ENCODE measurements at places on chromosomes 1 and 21.

DNA sequence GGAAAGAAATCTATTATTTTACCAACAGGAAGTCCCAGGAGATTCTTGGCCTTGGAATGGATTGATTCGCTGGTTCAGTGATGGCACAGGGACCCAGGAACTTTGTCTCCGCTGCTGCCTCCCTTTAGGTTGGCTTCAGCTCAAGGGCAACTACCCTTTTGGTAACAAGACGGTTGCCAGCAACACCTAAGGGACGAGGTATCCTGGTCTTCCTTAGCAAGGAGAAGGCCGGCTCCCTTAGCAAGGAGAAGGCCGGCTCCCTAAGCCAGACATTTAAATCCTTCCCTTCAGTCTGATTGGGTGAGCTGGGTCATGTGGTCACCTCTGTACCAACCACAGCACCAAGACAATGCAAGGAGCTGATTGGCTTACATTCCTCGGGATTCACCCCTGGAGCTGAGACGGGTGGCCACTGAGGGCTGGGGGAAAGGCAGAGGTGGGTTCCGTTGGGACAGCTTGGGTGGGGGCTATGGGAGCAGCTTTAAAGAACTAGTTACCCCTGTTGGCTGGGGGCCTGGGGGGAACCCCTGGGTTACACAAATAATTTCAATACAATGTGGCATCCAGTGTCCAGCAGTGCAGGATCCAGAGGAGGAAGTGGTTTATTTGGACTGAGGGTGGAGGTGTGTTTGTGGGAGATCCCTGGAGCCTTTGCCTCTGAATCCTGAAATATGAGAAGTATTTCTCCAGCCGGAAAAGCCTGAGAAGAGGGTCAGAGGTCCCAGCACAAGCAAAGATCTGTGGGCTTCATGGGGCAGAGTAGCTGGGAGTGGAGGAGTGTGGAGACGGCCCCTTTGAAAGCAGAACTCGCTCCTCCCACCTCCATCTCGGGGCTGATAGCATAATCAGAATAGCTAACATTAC, 20.7 kb upstream of the CLIC4 start:
- DNase-seq: peak; percentile 53

DNA sequence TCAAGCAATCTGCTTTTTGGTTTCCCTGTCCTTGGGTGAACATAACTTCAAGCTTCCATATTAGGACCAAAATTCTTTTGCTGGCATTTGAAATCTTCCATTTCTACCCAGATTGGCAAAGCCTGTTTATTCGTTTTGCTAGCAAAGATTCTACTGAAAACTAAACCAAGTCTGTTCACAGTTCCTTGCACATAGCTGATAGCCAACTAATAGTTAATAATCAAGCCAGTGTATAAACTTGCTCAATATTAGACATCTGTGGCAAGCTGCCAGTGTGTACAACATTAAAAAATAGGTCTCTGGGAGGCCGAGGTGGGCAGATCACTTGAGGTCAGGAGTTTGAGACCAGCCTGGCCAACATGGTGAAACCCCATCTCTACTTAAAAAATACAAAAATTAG, 6.3 kb downstream of the APP start:
- no peak for DNase-seq

- no peak for DNase-seq
These were observed 53.6 kb downstream of the RPS6KC1 start for GRCh38 chr1:213104604-213105003.

GRCh38 chr21:46154955-46155513, 345 bp downstream of the FTCD start:
- DNase-seq: peak; percentile 2

- DNase-seq: no peak
These were observed 43.2 kb downstream of the ATP1B1 start for GRCh38 chr1:169149555-169150286.

DNA sequence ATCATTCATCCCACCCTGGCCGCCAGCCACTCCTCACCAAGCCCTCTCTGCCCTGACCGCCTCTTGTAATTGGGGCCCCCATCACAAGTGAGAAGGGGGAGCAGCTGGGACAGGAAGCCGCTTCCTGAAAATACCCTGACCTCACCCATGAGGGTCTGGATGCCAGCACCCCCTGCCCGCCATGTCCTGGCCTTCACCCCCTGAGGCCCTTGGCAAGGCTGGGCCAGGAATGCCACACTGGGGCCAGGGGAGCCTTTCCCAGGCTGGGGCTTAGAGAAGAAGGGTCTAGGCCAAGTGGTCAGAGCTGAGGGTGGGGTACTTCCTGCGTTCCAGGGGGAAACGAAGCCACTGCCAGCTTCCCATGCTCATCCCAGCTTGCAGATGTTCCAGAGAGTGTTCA, 60.5 kb downstream of the TAS1R2 start:
- no peak for DNase-seq

GRCh38 chr1:175171036-175171913, 21.3 kb downstream of the KIAA0040 start:
- no peak for DNase-seq

DNA sequence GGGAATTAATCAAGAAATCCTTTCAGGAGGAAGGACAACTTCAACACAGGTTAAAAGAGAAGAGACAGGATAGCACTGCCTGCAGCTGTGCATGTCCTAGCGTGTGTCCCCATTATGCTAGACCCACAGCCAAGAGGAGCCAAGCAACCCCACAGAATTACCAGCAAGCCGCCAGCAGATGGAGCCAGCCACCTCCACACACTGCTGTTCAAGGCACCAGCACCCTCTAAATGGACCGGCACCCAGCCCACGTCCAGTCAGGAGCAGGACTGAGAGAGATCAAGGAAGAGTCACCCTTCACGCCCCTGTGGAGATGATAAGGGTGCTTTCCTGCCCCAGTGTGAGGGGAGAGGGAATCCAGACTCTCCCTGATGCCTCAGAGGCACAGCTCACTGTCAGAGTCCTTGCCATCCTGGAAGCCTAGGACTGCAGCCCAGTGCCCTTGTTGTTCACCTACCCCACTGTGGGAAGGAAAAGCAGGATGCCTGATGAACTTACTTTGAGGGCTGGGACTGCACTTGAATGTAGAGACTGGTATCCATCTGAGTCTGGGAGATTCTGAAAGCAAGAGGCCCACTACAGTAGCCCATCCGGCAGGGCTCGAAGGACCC, 37.1 kb upstream of the CTTNBP2NL start:
- DNase-seq: no peak

- DNase-seq: no peak
These were observed 2.2 kb downstream of the FBXO28 start for GRCh38 chr1:224116131-224116530.

- no peak for DNase-seq
These were observed 264.8 kb upstream of the DUSP10 start for GRCh38 chr1:222006715-222007114.

DNA sequence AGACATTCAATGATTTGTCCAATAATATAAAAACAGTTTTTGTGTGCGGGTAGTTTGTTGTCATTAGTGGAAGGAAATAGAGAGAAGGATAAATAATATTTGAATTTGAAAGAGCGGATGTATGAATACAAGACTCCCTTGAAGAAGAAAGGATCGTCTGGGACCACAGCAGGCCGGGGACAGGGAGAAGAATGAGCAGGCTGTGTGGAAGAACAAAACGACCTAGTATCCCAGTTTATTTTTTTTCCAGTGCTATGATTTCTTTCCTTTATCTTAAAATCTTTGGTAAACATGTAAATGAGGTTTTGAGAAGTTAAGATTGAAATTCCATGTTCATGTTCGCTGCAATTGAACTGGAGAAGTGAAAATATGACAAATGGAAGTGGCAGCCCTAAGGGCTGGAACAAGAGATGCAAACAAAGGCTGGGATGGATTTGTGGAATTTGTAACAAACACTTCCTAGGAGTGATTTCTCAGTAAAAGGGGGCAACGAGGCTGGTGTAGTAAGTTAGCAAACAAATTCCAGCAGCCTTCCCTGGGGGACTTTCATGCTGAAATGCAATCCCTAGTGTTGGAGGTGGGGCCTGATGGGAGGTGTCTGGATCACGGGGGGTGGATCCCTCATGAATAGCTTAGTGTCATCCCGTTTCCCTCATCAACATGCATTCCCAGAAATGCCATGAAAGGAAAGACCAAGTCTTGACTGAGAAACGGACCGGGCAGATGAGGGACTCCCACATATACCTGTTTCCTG, 10.2 kb upstream of the IFI16 start:
- DNase-seq: no peak

DNA sequence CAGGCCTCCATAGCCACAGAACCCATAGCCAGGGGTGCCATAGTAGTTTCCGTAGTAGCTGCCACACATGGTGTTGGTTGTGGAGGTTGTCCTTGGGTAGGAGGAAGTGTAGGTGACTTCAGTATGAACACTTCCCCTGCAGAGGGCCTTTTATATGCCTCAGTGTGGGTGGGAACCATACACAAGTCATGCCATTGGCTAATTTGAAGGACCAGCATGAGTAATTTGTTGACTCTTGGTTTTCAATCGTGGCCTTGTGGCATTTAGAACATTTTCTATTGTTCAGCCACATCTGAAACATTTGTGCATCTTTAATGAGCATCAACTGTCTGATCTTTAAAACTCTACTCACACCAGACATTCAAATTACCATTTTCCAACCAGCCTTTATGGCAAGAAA, at the start of gene KRTAP6-1:
Gene KRTAP6-1 (minus strand): TSS at position 95 of the 400 bp plus-strand sequence. CDS start 26 bp downstream, at position 69.
- no peak for DNase-seq

DNA sequence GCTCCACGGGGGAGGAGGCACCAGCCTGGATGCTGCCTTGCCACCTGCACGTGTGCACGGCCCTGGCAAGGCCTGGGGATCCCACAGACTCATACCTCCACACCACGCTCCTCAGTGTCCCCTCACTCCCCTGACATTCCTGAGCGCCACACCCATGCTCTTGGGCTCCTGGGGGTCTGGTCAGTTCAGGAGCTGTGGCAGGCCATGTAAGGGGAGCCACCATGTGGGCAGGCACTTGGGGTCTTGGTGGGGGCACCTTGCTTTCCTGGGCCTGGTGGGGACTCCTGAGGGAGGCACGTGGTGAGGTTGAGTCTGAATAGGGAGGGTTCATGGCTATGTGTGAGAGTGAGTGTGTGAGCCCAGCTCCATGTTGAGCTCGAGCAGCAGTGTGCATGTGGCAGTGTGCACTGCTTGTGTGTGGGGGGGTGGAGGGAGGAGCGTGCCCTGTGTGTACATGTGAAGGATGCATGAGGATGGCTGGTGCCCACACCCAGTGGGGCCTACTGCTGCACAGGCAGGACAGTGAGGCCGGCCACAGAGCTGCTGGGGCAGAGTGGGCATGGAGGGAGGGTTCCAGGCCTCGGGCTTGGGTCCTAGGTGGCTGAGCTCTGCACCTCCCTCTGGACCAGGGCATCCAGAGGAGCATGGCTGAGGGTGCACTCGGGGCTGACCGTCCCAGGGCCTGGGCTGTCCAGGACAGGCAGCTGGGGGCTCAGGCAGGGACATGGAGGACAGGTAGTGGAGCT, 1.6 kb downstream of the GJC2 start:
- DNase-seq: no peak

GRCh38 chr1:24862775-24863483, 67.1 kb downstream of the RUNX3 start:
- no peak for DNase-seq

DNA sequence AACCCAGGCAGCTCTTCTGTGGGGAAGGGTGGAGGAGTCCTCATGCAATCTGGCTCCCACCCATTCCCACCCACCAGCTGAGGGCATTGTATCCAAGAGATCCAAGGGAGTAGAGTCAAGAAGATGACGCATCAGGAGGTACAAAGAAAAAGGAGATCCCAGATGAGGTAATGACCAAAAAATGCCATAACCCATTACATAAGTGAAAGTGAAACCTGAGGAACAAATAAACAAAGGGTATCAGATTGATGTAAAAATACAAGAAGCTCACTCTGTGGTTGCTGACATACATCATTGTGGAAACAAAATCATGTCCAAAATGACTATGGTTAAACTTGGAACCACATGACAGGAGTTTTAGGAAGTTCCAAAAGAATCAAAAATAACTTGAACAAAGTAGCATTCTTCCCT, 42.5 kb downstream of the CCN1 start:
- DNase-seq: no peak

GRCh38 chr21:23218667-23219066, 2220.5 kb downstream of the NCAM2 start:
- DNase-seq: no peak

GRCh38 chr1:231964241-231964640, 337.7 kb downstream of the DISC1 start:
- no peak for DNase-seq

GRCh38 chr1:178593515-178593914, 80.6 kb downstream of the TEX35 start:
- no peak for DNase-seq

- no peak for DNase-seq
These were observed 67.8 kb downstream of the SLC35A3 start for GRCh38 chr1:100037656-100037926.

DNA sequence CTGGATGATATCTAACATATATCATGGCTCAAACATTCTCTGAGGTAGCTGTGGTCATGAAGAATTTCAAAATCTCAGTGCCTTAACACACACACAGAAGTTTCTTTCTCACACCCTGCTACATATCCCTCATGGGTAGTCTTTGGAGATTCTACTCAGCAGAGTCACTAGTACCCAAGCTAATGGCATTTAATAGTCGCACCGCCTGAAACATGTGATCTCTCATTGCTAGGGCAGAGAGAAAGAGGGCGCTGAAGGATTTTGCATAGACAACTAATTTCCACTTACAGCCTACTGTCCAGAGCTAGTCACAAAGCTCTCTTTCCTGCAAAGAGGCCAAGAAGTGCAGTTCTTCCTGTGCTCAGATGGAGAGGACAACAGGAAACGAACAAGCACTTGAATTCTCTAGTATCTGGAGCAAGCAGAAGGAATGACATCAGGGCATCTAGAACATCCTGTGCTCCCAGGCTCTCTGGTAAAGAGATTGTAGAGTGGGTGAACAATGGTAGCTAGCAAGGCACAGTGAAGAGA, 183.4 kb upstream of the PTBP2 start:
- no peak for DNase-seq

- no peak for DNase-seq
These were observed 31.4 kb downstream of the SZRD1 start for GRCh38 chr1:16398371-16398953.

Measured in 8988T (cell line).